ENCODE measurements at places on chromosomes 5 and 9.

DNA sequence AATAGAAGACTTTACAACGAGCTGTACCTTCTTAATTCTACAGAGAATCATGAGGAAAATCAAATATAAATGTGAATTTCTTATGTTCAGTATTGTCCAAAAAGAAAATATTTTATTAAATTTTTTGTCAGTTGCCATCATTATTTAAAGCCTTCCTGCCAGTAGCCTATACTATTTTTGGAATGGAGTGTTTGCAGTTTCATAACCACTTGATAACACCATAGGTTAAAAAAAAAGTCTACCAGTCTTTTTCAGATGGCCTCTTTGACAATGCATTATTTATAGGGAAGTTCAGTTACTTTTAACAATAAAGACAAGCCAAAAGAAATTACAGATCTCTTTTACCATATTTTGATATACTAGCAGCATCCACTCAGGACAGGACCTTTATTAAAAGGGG lies 80.3 kb upstream of the CCDC152 start:
- no peak for DNase-seq

DNA sequence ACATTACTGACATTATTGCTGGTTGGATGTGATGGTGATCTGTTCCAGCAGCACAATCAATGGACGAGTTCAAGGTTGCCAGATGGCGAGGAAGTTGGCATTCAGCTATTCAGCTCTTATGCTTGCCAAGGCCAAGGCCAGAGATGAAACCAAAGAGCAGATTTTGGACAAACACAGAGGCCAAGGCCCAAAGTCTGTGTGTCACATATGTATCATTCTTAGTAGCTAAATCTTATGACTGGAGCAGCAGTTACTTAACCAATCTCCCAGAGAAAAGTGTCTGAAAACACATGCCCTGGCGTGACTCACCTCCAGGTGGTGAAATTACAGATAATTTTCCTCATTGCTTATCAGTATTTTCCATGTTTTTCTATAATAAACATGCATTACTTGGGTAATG lies 189.0 kb upstream of the EGFLAM start:
- DNase-seq = peak; percentile 82

DNA sequence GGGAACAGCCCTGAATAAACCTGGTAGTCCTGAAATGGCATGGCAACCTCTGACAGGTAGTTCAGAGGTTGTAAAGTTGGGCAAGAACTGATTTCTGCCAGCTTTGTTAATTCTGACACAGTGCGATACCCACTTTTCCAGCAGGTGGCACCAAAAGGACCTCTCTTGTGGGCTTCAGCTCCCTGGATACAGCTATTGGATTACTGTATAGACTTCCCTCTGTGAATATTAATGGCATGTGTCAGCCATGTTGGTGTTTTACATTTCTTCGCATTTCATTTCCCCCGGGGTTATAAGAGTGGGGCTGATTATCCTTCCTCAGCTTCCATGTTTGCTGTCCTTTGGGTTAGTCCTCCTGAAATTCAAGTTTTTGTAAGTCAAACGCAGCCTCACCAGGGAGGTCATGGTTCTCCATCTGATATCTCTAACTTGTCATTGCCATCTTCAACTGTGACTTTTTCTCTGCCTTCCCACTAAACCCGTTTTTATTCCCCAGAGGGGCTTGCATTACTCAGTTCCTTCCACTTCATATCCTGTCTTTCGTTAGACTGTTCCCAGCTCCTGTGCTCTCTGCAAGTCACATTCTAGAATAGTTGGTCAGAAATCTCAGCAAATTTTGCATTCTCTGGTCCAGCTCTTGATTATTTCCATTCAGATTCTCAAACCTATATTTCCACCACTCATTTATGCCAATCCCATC lies 135.6 kb downstream of the LIFR start:
- peak; percentile 67 for DNase-seq

DNA sequence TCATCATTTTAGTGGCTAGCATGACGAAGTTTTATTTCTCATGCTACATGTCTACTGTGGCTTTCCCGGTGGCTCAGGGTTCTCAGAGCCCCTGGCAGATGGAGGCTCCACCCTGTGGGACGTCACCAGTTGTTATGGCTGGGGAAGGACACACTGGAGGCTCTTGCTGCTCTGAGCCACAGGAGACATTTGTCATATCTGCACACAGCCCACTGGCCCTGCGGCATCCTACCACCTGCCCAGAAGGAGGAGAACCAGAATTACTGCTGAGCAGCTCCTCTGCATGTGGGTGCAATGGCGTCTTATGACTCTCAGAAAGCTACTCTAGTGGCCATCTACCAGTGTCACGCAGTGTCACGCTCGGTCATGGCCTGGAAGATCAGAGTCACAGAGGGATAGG lies 6.6 kb downstream of the OR13J1 start:
- no peak for DNase-seq

DNA sequence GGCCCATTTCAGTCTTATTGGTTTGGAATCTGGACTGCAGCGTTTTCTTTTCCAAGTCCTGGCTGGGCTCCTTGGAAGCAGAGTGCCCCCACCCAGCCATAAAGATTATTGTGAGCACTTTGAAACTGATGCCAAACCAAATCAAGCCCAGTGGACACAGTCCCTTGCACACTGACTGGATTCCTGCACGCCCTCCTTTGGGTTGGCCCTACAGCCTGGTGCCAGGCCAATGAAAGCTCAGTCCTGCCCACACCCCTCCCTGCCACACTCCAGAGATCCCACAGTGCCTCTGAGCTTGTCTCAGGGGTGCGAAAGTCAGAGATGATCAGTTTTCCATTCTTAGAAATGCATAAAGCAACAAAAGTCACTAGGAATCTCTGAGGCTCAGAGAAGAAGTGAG lies 181.9 kb downstream of the CETN3 start:
- no peak for DNase-seq

DNA sequence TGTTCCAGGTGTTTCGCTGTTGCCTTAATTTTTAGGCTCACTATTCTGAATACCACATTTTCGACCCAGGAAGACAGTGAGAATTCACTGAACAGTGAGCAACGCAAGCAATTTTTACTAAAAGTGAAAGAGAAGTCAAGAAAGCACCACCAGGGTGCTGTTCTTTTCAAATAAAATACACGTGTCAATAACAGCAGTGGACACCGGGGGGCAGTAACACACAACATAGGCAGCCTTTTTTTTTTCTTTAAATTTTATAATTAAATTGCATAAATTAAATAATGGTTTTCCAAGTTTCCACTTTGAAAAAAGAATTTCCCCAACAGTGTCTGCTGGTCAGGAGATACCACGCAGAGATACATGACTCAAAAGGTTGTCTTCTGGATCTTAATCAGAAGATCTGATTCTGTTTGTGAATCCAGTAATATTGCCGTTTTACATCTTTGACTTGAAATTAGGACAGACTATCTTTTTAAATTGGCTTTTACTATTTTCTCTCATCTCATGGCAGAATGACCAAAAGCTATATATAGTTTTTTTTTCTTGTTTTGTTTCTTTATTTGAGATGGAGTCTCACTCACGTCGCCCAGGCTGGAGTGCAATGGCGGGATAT lies 47.1 kb upstream of the SH3GL2 start:
- peak; percentile 54 for DNase-seq

Data from fibroblast of villous mesenchyme (primary cell).